ENCODE measurements at places on chromosomes 6 and 20.

- no peak for DNase-seq
These were observed 422.6 kb upstream of the MMS22L start for GRCh38 chr6:97705568-97705967.

GRCh38 chr6:130524552-130524951 is 158.7 kb downstream of the TMEM200A start:
- no peak for DNase-seq

DNA sequence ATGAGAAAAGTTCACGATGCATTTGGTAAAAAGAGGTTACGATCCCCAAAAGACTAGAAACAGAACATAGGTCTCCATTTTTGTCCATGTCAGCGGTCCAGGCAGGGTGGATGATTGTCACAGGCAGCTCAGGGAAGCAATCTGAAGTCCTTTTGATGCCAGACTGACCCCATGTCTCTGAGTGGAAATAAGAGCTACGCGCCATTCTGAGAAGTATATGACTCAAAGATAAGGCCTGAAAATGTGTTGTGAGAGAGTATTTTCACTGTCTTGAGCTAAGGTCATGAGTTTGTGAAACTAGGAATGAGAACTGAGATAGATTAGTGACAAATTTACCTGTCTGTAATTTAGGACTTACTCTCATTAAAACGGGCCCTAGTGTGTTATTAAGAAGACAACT is 69.5 kb downstream of the LYRM4 start:
- no peak for DNase-seq

GRCh38 chr6:53496797-53497375 is 48.0 kb downstream of the GCLC start:
- DNase-seq: no peak

DNA sequence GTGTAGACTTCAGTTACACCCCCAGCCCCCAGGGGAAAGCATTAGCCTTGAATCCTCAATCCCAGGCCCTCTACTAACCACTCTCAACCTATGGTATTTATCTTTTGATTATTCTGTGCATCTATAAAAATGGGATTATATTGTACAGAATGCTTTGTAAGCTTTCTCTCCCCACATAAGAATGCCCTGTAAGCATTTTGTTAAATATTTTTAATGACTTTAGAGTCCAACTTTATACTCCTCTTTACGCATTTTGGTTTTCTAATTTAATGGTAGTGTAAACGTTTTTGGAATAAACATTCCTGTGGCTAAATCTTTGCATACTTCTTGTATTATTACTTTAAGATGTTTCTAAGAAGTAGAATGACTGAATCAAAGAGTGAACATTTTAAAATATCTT is 35.4 kb downstream of the FBXO9 start:
- no peak for DNase-seq

GRCh38 chr6:32972353-32973143 is 4.2 kb downstream of the BRD2 start:
- DNase-seq: no peak

GRCh38 chr20:13290724-13291123 is 69.7 kb downstream of the ISM1 start:
- DNase-seq: no peak

DNA sequence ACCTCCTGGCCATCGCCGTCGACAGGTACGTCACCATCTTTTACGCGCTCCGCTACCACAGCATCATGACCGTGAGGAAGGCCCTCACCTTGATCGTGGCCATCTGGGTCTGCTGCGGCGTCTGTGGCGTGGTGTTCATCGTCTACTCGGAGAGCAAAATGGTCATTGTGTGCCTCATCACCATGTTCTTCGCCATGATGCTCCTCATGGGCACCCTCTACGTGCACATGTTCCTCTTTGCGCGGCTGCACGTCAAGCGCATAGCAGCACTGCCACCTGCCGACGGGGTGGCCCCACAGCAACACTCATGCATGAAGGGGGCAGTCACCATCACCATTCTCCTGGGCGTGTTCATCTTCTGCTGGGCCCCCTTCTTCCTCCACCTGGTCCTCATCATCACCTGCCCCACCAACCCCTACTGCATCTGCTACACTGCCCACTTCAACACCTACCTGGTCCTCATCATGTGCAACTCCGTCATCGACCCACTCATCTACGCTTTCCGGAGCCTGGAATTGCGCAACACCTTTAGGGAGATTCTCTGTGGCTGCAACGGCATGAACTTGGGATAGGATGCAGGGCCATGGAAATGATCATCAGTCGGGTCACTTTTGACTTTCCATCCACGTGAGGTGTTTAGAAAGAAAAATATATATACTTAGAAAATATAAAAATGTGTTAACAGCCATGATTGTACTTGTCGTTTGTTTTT is 868 bp downstream of the MC3R start:
- DNase-seq: peak; percentile 9

- DNase-seq: no peak
These were observed 260.0 kb downstream of the TMEM242 start for GRCh38 chr6:157063176-157063905.

DNA sequence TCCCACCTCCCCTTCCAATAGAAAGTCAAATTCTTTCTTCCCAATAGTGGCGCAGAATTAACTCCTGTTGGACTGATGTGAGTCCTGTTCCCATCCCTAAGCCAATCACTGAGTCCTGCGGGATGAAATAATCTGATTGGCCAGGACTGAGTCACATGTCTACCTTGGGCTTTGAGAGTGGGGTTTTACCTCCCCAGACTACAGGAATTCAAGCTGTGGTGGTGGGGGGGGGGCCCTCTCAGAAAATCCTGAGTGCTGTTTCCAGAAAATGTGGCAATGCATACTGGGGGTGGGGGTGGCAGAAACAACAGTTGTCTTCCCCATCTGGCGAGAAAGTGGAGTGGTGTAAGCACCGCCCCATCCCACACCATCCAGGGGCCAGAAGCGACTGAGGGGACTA is 65.7 kb downstream of the CTCFL start:
- no peak for DNase-seq

DNA sequence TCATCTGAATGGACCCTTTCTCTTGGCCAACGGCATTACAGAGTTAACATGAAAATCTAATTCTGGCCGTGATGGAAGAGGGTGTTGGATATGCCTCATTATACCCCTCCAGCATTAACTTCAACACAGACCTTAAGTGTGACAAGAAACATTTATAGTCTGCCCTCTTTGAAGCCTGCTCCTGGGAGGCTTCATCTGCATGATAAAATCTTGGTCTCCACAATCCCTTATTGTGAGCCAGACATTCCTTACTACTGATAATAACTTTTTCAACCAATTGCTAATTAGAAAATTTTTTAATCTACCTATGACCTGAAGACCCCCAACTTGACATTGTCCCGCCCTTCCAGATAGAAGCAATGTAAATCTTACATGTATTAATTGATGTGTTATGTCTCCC is 9.3 kb upstream of the HBS1L start:
- DNase-seq: no peak

GRCh38 chr6:47165918-47166317 is 123.8 kb upstream of the ADGRF1 start:
- DNase-seq: no peak

- no peak for DNase-seq
These were observed 41.2 kb upstream of the EZR start for GRCh38 chr6:158860279-158860865.
